ENCODE measurements at places on chromosomes 1 and 21.

GRCh38 chr1:55287723-55288122, 72.6 kb upstream of the USP24 start:
- no peak for DNase-seq

DNA sequence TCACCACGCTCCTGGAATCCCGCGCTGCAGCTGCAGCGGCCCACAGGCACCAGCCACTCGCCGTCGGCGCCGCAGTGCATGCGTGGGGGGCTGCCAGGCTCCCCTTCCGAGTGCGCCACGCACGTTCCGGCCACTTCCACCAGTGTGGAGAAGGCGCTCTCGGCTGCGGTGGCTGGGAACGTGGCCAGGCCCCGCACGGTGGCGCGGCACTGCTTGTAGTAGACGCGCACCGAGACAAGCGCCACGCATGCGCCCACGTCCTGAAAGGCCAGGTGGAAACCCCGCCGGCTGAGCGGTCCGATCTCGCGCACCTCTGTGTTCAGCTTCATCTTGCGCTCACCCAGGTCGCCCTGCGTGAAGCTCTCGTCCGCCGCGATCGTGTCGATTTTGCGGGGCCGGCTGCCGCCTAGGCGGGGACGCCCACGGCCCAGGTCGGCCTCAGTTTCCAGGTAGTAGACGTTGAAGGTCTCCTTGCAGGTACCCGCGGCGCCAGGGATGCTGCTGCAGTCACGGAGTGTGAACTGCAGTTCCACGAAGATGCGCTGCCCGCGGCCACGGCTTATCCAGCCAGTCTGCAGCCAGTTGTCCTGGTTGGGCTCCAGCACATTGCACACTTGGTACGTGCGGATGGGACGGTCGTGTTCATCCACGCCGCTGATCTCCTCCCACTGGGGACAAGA, 3.4 kb downstream of the EPHA10 start:
- no peak for DNase-seq

GRCh38 chr1:205505791-205506190, 1.3 kb downstream of the CDK18 start:
- DNase-seq: no peak

DNA sequence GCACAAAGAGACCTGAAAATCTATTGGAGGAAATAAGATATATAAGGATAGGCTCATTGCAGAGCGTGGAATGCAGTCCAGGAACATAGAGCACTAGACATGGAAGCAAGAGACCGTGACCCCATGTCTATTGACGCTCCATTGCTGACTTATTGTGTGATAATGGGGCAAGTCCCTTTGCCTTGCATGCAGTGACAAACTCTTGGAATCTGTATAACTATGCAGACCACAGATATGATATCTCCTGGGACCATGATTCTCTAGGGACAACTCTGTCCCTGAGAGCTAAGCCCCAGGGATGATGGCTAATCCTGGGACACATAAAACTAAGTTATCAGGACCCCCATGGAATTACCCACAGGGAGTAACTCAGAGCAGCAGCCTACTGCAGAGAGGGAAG, 73.1 kb upstream of the PRDX6 start:
- DNase-seq: no peak

DNA sequence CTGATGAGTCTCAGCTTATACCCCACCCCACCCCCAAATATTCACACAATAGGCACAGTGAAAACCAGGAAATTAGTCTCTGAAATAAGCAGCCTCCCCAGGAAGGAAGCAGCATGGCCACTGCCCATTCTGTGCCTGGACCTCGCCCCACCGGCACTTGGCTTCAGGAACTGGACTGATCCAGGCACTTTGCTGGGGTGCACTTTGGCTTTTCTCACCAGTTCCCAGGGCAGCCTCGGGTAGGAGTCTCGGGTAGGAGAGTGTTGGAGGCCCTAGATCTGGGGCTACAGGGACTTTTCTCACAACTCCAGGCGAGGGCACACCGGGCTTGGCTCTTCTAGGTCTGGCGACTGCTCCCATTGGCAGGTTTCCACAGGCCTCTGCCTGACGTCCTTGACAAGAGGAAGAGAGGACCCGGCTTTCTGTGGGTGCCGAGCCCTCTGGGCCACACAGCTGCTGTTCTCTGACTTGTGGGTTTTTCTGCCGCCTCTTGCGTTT, 18.7 kb downstream of the ADARB1 start:
- DNase-seq: no peak

- DNase-seq: peak; percentile 79
These were observed at the start of gene MOV10 for GRCh38 chr1:112674440-112674985. Gene MOV10, plus strand, starts transcription at chr1:112674659. Its CDS starts 254 bp downstream, at chr1:112674913.

GRCh38 chr1:34844252-34844634, 15.3 kb downstream of the SMIM12 start:
- no peak for DNase-seq

DNA sequence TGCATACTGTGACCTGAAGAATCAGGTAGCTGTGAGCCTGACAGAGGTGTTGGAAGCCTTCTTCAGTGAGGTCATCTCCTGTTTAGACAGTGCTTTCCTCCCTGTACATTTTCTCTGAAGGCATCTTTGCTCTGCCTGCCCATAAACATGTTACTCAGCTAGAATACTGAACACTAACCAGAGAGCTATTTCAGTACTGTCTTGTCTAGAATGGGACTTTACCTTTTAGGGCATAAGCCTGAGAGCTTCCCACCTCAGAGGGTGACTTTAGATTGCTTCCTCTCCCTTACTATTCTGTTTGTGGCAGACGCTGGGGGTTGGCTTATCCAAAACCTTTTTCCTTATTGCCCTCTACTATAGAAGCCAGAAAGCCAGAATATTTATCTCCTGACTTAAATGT, 23.3 kb upstream of the ZNF326 start:
- no peak for DNase-seq

GRCh38 chr1:27163093-27163492, 8.2 kb upstream of the SLC9A1 start:
- no peak for DNase-seq
